ENCODE measurements at places on chromosomes 6 and 20.

DNA sequence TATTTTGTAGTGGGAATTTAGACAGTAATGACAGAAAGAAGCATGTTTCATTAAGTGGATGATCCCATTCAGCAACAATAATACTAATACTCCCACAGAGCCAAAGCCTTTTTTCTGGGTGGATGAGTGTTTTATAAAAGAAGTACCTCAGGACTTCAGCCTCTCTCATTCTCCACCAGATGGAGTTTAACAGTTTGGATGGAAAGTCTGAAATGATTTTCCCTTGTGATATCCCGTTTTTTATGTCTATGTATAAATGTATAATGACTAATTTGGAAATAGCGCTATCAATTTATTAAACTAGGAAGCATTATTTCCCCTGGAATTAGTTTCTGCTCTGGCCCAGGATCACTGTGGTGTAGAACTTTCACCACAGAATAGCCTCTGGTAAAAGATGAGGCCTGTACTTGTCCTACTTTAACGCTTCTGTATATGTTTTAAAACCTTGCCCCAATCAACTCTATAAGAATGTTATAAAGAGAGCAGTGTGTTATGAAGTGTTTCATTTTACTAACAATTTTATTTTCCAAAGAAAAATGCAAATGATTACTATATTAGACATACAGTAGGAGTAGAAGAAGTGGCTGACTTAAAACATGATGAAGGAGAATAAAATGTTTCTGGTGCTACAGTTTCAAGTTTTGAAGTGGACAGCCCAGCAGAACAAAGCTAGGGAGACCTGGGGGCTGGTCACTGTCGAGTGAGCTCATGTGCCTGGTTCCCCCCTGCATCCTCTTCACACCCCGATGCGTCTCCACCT, 135.6 kb downstream of the HIVEP1 start:
- no peak overlapping the region for H3K27ac ChIP-seq
- H3K36me3 ChIP-seq, result peaks cover 27% of the 10 kb centered on the region
- no peak for DNase-seq
- peaks cover 15% of the 10 kb centered on the region for H3K4me1 ChIP-seq
- H3K27me3 ChIP-seq, result no peaks in the 10 kb centered on the region
- H3K4me3 ChIP-seq, result no peak overlapping the region

DNA sequence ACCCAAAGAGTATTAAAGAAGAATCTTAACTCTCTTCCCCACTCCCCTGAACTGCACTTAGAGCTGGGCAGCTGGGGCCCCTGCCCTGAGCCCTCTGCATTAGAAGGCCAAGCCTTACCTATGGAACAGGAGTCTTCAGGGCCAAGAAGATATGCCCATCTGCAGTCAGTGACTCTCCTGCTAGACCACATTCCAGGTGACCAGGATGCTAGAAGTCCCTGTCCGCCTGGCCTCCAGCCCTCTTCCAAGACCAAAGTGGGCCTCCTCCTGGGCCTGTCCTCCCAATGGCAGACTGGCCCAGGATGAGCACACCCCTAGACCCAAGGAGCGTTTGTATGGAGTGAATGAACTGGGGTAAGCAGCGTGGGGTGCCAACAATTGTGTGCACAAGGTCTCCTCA, 259.1 kb downstream of the LY86 start:
- H3K27ac ChIP-seq, result no peak overlapping the region
- no peak overlapping the region for H3K4me3 ChIP-seq
- peaks cover 2% of the 10 kb centered on the region for H3K27me3 ChIP-seq
- no peaks in the 10 kb centered on the region for H3K4me1 ChIP-seq

- no peak for DNase-seq
- no peaks in the 10 kb centered on the region for H3K36me3 ChIP-seq
- no peaks in the 10 kb centered on the region for H3K4me1 ChIP-seq
- H3K27me3 ChIP-seq, result peaks cover 12% of the 10 kb centered on the region
These were observed 7.6 kb downstream of the PLEKHG1 start for GRCh38 chr6:150607329-150607650.

DNA sequence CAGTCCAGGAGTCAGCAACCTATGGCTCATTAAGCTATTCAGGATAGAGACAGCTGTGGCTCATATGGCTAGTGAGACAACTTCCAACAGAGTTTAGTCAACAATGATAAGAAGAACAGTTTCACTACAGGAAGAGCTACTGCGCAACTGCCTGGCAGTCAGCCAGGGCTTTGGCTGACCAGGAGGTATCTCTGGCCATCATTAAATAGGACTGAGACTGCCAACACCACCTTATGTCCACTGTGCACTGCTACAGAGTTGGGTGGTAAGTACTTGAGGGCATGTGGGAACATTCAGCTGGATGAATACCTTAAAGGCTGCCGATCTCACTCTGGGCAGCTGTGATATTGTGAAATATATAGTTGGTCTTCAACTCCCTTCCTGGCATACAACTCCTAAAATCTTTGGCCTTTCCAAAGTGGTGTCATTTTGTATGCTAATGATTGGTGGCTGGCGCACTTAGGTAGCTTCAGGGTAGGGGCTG, 52.2 kb upstream of the FAM83C start:
- DNase-seq, result no peak
- H3K4me3 ChIP-seq, result no peak overlapping the region
- H3K27me3 ChIP-seq, result no peaks in the 10 kb centered on the region
- peaks cover 33% of the 10 kb centered on the region for H3K36me3 ChIP-seq
- no peaks in the 10 kb centered on the region for H3K4me1 ChIP-seq
- H3K27ac ChIP-seq, result no peak overlapping the region
